ENCODE measurements at places on chromosomes 3 and 15.
A peak's percentile ranks its signal among the peaks of the same experiment; 100 is the strongest.

DNA sequence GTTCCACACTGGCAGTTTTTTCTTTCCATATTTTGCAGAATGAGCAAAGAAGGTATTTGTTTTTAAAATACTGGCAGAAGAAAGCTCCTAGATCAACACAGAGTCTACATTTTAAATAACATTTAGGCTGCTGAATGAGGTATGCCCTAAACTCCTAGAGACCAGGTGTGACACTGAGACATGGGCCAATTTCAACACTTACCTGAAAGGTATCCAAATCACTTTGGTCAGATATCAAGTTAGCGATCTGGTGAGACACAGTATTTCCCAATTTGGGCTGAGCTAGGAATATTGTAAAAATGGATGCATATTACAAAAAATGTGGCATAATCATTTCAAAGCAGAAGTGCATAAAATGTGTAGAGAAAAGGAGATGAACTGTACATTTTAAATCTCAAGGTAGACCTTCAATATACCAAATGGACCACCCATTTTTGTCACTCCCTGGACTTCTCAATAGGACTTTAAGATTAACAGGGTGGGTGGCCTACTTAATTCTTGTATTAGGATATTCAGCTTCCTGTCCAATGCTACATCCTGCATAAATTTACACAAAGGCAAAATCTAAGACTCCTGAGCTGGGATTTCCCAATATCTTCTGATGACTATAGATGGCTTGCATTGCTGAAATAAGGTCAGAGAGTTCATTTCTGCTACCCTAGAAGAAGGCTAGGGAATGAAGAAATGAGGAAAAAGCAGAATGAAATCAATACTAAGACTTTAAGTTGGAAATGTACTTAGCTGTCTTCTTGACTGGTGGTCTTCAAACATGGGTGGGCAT, 487.8 kb downstream of the FOXP1 start:
- DNase-seq, result no peak

DNA sequence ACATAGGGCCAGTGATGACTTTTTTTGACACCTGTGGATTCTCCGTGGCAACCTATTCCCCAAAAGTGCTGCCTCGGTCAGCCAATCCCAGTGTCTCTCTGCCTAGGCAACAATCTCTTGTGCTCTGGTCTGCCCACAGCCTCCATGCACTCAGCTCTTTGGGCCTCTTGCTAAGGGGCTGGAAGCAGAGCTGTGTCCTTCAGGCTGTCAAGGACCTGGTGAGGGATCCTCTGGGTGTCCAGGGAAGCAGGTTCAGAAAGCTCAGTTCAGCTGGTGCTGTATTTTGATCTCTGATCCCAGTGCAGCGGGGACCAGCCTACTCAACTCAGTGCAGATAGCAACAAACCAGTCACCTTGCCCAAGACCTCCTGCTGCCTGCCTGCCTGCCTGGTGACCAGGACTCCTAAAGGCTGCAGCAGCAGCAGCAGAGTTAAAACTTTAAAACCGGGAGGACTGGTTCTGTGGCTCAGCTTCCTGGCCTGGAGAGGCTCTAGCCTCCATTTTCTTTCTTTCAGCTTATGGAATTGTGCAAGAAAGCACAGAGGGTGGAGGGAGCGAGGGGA, 6.2 kb downstream of the PAK6 start:
- no peak for DNase-seq

GRCh38 chr3:10196389-10197052, 31.8 kb downstream of the IRAK2 start:
- no peak for DNase-seq

DNA sequence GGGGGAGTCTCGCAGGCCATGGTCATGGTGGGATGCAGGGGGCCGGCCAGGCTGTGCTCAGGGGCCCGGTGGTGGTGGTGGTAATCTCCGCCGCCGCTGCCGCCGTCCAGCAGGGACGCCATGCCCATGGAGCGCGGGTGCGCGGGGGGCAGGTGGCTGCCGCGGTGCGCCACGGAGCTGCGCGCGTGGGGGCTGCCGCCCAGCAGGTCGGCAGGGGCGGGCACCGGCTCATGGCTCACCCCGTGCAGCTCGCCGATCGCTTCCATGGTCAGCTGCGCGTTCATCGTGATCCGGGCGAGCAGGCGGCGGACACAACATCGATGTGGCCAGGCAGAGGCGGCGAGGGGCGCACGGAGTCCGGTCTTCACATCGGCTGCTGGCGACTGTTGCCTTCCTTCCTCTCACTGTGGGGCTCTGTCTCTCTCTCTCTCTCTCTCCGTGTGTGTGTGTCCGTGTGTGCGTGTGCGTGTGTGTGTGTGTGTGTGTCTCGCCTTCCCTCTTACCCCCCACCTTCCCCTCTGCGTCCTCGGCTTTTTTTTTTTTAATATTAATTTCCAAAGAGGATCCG, 451 bp downstream of the ONECUT1 start:
- DNase-seq, result no peak

DNA sequence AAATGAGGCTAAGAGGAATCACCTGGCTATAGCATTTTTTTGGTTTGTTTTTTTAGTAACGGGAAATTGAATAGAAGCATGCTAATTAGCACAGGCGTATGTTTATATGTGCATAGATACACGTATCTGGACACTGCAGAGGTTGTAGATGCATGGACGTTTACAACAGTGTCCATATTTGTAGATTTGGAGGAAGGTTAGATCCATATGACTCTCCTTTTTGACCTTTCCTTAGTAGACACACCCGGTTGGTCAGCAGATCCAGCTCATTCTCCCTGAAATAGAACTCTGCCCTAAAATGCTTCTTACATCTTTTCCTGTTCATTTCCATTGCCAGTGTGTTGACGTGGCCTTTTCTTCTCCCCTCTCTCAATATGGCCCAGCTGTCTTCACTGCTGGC, 60.1 kb downstream of the SLCO3A1 start:
- no peak for DNase-seq

- no peak for DNase-seq
Measured at GRCh38 chr3:13353936-13354542, 66.1 kb downstream of the NUP210 start.

DNA sequence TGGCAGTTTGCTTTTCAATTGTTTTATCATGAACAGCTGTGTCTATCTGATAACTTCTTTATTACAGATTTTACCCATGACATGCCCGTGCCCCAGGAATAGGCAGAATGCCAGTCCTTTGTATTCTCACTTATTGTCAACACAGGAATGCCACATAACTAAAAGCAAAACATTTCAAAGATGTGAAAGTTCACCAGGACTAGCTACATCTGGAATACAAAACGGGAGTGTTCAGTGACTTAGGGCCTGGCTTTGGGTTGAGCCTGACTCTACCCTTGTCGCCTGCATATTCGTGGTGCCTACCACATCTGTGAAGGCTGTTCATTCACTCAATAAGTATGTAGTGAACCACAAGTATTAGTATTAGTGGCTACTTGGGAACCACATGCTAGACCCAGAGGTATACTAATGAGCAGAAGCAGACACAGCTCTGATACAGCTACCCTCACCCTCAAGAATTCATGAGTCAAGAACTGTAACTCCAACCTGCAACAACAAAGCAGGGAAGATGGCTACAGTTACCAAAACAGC, 2.9 kb downstream of the TNFSF10 start:
- DNase-seq, result no peak

DNA sequence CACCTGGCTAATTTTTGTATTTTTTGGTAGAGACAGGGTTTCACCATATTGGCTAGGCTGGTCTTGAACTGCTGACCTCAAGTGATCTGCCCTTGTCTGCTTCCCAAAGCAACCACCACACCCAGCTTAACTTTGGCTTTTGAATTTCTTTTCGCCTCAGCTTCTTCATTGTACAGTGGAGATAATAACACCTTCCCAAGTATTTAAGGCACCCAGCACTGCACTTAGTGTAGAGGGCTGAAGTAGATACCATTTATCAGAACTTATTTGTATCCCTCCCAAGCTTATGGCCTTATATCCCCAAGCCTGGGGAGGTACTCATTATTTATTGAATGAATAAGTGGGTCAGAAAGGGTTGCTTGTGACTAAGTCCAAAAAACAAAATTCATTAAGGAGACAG, 2.3 kb downstream of the SQOR start:
- DNase-seq, result no peak

GRCh38 chr15:64740311-64741170, 34.8 kb downstream of the RBPMS2 start:
- DNase-seq, result no peak

GRCh38 chr3:66298591-66298990, 77.8 kb downstream of the SLC25A26 start:
- no peak for DNase-seq

DNA sequence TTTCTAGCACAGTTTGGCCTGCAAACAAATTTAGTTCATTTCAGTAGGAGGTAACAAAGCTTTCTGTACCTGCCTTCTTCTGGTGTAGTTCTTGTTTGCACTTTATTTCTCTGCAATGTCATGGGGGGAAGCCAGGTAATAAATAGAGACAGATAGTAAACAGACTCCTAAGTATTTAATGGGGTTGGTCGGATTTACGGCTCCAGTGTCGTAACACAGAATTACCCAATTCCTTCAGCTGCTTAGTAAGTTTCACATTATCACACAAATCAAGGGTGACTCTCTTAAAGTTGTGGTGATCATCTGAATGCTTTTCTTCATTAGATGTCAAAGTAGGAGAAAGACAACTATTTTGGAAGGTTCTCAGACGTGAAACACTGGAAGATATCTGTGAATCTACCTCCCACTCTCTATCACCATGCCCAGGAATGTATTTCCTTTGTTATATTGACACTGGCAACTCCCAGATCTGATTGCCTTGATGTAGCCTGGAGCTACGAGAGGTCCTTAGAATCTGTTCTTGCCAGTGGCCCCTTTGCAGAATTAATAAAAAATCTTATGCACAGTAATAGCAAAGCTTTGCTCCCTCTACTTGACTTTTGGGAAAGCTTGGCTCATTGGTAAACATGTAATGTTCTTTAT, 25.0 kb upstream of the TMC3 start:
- DNase-seq, result no peak

DNA sequence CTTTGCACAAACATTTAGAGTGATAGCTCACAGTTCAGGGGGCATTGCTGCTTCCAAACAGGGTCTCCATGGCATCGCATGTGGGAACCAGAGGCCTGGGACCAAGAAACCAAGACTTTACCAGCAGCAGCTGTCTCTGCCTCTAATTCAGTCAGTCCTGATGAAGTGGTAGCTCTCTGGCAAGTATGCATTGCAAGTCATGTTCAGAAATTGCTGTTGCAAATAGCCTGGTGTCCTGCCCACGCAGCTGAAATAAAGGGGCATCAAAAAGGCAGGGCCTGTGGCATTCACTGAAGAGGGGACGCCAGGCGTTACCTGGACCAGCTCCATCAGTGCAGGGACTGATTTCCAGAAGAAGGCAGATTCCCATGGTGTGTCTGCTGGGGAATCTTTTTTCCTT, 121.3 kb downstream of the CD47 start:
- DNase-seq, result no peak

DNA sequence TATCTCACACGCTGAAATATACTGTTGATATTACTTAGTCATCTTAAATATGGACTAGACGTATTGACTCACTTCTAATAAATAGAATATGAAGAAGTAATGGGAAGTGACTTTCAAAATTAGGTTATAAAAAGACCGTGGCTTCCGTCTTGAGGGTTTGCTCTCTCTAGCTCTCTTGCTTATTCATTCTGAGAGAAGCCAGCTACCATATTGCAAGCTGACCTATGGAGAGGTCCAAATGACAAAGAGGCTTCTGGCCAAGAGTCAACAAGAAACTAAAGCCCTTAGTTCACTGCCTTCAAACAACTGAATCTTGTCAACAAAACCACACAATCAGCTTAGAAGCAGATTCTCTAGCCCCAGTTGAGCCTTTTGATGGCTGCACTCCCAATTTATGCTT, 46.1 kb downstream of the SLC9C1 start:
- DNase-seq, result no peak

DNA sequence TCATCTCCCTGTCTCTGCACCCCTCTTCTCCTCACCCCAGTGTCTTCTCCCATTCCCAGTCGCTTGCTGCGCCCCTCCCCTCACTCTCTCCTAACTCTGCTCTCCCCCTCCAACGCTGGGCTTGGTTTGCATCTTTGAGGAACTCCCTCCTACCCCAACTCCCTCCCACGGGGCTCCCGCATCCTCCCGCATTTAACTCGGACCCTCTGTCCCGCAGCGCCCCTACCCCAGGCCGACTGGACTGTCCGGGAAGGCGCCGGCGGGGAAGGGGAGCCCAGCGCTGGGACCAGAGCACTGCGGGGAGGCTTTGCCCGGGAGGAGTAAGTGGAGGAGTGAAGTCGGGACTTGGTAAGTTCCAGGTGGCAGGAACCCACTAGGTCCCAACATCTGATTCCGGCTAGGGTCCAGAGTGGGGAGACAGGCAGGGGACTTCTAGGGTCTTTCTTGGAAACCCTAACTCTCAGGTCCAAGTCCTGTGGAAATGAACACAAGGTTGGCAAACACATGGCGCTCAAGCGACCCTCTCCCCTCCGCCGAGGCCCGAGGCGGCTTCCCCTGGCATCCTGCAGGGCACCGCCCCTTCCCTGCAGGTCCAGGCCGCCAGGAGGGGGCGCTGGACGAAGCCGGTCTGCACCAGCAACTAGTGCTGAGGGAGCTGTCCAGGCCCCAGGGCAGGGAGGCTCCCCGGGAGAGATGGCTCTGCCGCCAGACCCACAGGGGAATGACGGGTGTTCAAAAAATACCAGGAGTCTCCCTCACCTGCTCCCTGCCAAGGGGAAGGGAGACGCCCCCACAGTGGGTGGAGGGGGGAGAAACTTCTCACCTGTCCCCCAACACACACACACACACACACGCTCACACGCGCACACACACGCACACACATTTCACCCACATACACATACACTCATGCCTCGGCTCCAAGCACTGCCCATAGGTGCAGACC, 53.2 kb downstream of the LHFPL4 start:
- peak; percentile 47 for DNase-seq

GRCh38 chr15:97566961-97567360, 393.5 kb upstream of the ARRDC4 start:
- DNase-seq, result no peak

Measured in effector CD4-positive, alpha-beta T cell (primary cell).